Glomerular endothelial cell (primary cell): ENCODE measurements at places on chromosomes 4 and X. TPM values are rescaled to one million over a fixed set of nuclear protein-coding genes. Genes with fewer than 3 reads are reported as not detected.

- DNase-seq: no peak
These were observed 25.4 kb upstream of the RASL11B start for GRCh38 chr4:52836678-52837077.

DNA sequence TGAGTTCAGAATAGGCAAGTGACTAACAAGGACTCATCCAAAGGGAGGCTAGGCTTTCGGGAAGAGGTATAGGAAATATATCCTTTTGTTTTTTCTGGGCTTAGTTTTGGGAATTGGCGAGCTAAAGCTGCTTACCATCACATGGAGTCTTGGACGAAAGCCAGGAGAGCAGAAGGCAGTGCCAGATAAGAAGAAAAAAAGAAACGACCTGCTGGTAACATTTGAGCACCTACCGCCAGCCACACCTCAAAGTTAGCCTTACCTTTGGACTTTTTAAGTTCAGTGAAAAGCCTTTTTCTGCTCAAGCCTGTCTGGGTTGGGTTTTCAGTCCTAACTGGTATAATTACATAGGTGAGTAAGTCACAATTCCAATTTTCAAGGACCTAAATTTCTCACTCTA is 85.1 kb upstream of the LCORL start:
- no peak for DNase-seq

DNA sequence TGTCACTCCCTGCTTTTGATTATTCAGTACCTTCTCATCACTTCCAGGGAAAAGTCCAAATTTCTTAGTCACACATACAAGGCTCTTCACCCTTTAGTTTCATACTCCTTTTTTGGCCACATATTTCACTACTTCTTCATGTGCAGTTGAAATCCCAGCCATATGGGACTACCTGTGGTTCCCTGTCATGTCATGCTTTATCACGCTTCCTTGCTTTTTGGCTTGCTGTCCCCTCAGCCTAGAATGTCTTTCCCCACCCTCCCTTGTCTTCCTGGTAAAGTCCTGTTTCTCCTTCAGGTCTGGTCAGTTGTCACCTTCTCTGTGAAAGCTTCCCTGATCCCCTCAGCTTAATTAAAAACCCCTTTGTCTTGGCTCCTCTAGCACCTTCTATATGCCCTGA is 163.8 kb downstream of the AFF2 start:
- no peak for DNase-seq

DNA sequence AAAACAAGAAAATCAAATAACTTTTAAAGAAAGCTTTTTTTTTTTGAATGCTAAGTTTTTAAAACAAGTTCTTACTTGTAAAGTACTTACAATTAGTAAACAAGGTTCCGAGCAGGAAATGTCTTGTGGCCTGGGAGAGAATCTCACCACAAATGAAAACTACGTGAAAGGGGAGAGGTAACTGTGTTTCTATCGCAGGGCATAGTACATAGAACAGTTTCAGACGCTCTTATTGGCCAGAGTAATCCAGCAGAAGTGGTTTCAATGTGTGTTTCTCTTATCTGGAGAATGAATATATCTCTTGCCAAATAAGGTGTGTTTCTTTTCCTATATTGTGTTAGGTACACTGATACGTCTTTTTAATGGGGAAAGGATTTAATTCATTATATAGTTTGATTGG is at the start of gene PLAC8:
TSS of gene PLAC8 (minus strand) at position 154 of the 400 bp plus-strand sequence. CDS start 6,808 bp downstream, outside the sequence.
- no peak for DNase-seq

GRCh38 chr4:148239494-148239985 is 202.7 kb downstream of the NR3C2 start:
- no peak for DNase-seq

DNA sequence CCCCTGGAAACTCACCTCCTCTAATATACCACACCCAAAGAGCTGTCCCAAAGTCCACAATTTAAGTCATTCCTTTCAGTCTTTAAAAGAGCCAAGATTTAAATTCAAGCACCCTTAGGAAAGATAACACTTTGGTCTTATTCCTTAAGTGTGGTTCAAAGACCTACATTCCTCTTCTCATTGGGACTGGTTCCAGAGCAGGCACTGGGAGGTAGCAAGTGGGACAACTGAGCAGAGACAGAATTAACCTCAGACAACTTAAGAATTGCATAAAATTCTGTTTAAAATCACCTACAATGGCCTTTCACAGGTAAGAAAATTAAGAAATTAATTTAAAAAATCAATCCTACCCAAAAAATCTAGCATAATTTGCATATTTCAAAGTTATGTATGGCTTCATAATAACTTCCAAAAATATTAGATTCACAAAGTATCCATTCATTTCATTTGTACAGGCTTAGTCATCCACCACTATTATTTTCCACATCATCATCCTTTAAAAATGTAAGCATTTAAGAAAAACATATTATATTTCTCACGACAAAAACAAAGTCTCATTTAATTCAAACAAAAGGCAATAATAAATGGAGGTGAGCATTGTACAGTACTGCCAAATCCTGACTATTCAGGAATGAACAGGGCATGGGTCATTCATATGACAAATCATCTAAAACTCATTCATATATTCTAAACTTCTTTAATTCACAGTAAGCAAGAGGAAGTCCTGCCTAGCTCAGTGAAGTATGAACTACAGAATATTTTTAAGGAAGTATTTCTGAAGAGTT is 13.6 kb downstream of the PRSS12 start:
- DNase-seq: no peak

DNA sequence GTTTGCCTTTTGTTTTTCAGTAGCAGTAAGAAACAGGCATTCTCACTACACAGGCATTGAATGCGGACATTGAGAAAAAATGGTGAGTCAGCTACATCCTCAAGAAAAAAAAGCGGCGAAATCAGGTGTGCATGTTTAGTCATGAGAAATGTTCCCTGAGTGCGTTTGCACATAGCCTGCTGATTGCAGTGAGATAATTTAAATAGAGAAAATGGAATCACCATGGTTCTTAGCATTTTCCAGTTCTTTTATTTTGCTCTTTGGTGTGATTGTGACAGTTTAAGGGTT is 54.1 kb upstream of the CLDN34 start:
- DNase-seq: no peak

GRCh38 chrX:76920607-76921006 is 493.1 kb downstream of the MAGEE1 start:
- DNase-seq: no peak

DNA sequence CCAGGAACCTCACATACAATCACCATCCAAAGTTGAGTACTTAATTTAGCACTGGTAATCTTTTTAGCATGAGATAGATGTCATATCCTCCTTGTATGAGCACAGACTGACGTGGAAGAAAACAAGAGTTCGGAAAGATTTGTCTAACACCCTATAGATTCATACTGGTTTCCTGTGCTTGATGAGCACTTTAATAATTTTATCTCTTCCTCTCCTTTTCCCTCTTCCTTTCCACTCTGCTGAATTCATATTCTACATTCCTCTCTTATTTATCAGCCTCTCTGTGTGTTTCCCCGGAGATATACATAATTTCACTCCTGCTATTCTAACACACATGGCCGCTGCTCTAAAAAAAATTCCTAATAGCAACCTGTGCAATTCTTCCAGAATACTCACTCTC is 273.9 kb downstream of the AFF2 start:
- no peak for DNase-seq

DNA sequence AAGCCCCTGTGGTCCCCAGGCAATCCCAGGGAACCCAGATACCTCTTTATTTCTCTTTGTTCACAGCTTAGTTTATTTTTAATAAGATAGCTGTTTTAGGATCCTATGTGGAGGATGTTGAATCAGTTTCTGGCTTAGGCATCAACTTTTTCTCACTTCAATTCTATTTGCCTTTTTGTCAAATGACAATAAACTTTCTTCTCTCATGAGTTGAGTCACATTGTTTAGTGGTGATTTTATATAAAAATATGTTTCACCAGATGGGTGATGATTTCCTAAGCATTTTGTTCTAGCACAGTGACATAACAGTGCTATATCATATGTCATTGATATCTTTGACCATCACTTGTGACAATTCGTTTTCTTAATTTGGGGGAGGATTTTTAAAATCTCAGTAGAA is 198.1 kb upstream of the PUDP start:
- DNase-seq: no peak

- no peak for DNase-seq
These were observed 1.1 kb upstream of the TLR3 start for GRCh38 chr4:186067757-186068385.

DNA sequence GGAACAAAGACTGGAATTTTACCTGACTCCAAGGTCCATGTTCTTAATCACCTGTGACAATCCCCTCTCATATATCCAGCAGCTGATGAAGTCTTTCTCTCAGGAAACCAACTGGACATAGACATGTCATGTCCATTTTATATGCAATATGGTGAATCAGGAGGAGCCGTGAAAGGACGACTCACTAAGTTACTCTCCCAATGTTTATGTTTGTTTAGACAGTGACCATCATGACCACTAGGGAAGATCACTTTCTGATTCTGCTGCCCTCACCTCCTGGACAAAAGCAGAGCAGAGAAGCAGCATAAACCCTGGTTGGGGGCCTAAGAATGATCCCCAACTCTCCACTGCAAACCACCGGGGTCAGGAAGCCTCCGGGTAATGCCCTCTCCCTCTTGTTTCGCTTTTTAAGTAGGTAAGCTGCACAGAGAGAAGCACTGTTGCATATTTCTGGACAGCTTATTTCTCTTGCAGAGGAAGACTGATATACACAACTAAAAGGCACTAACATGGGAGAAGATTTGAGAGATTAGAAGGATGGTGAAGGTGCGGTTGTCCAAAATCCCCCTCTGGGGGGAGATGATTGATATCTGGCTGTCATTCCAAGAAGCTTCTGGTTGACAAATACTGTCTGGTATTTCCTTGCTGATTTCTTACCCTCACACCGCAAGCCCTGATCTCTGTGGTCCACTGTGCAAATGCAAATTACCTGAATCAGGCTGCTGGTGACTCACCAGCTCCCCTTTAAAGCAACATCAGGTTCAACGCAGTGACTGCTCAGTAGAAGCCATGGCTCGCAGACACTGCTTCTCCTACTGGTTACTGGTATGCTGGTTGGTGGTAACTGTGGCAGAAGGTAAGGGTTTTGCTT is at the start of gene ODAPH:
TSS of gene ODAPH (plus strand) at position 773 of the 871 bp plus-strand sequence. CDS start at position 790, 17 bp downstream.
- DNase-seq: no peak

GRCh38 chr4:74598611-74599325 is 153.8 kb downstream of the AREG start:
- DNase-seq: no peak

DNA sequence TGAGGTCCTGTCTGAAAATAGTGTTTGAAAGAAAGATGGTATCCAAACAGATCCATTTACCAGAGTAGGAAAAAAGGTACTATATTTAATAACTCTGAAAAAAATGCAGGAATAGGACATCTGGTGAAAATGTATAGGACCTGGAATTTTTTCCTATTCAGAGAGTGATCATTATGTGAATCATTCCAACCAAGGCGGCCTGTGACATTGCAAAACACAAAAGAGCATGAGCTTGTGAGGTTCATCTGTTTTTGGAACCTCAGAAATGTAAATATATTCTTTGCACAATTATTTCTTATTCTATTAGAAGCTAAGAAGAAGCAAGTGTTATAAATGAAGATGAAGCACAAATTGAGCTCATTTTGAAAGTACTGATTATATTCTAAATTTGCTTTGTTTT is 2.0 kb downstream of the C4orf51 start:
- DNase-seq: no peak

The STARD8 gene
- total RNA-seq: 7.5 and 12.7 TPM in 2 replicates

The SHISA3 gene
- total RNA-seq: 2.0 and 3.2 TPM in 2 replicates

The CCSER1 gene
- total RNA-seq: 0.35 TPM in 1 of 2 replicates, not detected in the other

The TAF7L gene
- 0.35 and 1.7 TPM in 2 replicates for total RNA-seq

The PDCL2 gene
- total RNA-seq: not detected in 2 replicates

The CYP4V2 gene
- total RNA-seq: 6.7 and 13.8 TPM in 2 replicates

The DBET gene
- not detected in 2 replicates for total RNA-seq

The RNF175 gene
- not detected in 2 replicates for total RNA-seq
